ENCODE measurements at places on chromosomes 6 and 20.

DNA sequence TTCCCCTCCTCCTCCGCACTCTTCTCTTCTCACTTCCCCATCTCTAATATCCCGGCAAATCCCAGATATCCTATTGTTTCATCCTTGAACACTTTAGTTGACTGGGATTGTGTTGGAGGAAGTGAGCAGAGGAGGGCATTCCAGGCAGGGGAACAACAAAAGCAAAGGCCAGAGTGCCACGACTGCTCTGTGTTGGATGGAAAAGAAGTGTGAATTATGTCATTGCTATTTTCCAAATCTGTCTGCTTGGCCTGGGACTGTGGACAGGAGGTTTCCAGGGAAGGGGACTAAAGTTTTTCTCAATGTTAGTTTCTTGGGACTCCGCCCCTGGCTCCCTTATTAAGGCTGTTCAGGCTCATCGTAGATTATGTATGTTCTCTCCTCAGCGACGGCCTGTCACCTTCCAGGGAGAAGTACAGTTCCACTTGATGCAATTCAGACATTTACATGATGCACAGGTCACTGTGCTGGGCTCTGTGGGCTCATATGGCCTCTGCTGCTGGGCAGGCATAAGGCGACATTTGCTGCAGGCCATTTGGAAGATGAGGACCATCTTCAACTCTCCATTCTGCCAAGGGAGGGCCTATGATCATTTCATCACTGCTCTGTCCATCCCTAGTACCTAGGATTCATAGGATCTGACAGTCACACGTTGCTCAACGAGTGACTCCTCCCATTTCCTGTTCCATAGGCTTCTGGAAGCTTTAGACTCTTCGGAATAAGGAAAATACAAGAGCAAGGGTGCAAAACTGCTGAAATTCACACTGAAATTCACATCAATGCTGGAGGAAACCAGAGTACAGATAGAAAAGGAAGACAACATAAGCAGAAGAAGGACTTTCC, 99.1 kb upstream of the KCNK16 start:
- DNase-seq: no peak

- DNase-seq: no peak
Observed at GRCh38 chr6:1096967-1097765, 214.7 kb upstream of the FOXQ1 start.

DNA sequence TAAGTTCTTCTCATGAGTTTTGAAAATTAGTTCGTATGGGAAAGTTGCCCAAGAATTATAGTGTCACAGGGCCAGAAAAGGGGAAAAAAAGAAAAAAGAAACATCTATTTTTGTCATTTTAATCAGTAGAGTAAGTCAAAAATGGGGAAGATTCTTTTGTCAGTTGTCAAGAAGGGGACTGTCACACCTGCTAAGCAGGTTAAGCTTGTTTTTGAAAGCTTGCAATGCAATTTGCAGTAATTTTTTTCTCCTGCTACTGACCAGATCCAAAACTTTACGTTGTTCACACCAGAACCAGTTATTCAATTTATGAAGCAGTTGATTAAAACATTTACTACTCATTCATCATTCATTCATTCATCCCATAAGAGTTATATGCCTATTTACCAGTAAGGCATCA, 171.4 kb downstream of the SOX4 start:
- DNase-seq: no peak

- DNase-seq: no peak
Observed at GRCh38 chr20:60052322-60052721, 94.1 kb downstream of the CDH26 start.

DNA sequence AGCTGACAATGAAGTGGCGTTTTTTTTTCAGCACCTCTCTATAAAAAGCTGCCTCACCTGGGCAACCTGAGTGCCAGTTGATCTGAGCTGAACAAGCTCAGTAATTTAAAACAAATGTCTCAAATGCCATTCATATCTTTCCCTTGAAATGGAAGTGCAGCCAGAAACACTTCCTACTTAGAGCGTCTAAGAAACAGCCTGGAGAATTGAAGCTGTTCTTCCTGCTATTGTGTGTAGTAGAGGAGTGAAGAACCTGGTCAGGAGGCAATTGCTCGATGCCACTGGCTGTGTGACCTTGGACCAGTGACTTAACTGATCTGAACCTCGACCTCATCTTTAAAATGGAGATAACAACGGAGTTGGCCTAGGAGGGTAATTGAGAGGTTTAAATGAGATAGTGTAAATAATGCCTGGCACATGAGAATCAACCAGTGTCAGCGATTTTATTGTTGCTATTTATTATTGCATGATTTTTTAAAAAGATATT, 95.4 kb upstream of the FOXQ1 start:
- no peak for DNase-seq

GRCh38 chr6:22323848-22324247, 27.0 kb upstream of the PRL start:
- no peak for DNase-seq

GRCh38 chr20:43910564-43910963, 4.1 kb upstream of the TOX2 start:
- no peak for DNase-seq

- peak; percentile 33 for DNase-seq
Observed at GRCh38 chr6:33812669-33813068, 8.9 kb upstream of the MLN start.

GRCh38 chr20:10468340-10468845, 33.3 kb downstream of the SLX4IP start:
- no peak for DNase-seq

DNA sequence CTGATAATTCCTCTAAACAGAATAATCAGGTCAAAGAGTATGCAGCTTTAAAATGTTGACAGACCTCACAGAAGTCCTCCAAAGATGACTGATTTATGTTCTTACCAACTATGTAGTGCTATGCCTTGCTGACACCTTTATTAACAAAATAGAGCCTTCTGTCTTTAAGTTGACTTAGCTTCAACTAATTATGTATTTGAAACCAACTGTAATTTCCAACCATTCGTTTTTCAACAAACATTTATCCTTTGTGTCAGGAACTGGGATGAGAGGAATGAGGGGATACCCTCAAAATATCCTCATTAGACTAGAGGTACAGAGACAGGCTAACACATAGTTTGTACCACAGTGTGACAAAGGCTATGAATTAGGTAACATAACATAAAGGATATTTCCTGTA, 186.2 kb upstream of the ZNF217 start:
- DNase-seq: no peak

DNA sequence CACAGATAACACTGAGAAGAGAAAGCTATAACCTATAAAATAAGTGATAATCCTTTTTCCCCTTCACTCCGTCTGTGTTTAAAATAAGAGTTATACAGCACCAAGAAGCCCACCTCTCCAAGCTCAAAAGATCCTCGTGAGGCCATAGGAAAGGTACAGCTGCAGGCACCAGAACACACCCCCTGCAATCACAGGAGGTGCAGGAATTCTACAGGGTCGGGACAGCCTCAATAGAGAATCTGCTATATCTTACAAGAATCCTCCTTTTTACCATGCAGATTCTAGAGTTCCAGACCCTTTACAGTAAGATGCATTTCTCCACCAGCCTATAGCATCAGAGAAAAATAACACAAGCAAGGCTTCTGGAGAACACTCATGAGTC, 5.0 kb upstream of the ADGRF1 start:
- DNase-seq: no peak

GRCh38 chr6:136784910-136785746, 7.1 kb downstream of the MAP3K5 start:
- DNase-seq: no peak

DNA sequence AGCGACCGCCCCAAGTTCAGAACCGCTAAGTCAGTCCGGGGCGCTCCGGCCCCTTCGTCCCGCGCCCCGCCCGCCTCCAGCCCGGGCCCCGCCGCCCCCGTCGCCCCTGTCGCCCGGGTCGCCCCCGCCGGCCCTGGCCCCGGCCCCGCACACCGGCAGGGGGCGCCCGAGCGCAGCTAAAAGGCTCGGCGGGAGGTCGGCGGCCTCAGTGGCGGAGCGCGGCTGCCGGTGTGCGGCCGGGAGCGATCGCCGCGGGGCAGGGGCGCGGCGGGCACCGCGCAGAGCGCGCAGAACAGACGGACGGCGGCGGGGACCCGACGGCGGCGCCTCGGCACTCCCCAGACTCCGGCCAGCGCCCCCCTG, at the start of gene FNDC1:
Gene FNDC1, plus strand, starts transcription at position 208 of the 363 bp plus-strand sequence. CDS start 197 bp downstream, outside the sequence.
- no peak for DNase-seq

DNA sequence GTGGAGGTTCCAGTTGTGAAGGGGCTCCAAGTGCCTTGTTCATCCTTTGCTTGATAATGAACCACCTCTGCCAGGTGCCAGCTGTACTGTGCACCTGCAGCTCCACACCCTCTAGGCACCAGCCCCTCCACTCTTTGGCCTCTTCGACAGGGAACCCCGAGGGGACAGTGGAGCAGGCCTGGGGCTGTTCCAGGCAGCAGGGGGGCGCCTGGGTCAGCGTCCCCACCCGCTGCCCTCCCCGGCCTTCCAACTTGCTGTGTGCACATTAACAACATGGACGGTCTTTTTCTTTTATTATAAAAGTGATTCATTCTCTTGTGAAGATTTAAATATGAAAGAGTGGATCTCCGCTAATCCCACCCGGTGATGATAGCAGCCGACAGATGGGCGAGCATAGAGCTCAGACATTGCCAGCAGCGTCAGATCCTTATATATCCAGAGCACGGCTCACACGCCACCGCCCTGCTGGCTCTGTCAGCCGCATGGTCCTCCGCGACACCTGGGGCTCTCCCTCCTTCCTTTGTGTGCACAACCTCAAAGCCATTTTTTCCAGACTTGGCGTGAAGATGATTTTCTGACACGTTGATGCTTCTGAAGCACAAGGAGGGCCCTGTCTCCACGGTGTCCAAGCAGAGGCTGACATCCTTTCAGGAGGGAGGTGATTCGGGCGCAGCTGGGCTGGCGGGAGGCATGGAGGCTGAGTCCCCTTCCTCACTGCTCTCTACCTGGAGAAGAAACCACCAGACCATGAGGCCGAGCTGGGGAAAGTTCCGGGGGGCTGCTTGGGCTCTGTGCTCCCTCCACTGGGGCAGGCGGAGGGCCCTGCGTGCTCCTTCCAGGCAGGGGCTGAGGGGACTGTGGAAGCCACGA, 22.2 kb upstream of the MRGBP start:
- peak; percentile 45 for DNase-seq

GRCh38 chr6:138272533-138273315, 54.4 kb upstream of the PBOV1 start:
- no peak for DNase-seq

DNA sequence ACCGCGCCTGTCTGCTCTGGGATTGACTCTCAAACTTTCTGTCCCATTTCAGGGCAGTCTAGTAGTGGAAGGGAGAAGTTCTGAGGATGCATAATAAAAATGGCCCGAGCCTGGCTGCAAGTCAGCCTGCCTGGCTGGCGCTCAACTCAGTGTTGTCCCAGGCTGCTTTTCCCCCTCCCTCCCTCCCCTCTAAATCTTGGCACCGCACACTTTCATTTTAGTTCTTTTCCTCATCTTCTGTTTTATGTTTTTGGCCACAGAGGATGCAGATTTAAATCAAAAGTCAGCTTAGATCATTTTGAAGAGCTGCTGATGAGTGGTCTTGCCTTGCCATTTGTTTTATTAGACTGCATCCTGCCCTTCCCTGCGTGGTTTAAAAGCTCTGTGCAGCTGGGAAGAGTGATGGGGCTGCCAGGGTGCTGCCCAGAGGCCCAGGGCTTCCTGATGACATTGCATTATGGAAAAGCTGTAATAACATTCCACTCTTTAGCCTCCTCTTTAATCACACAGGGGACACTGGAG, 6.5 kb upstream of the UQCC2 start:
- DNase-seq: no peak

DNA sequence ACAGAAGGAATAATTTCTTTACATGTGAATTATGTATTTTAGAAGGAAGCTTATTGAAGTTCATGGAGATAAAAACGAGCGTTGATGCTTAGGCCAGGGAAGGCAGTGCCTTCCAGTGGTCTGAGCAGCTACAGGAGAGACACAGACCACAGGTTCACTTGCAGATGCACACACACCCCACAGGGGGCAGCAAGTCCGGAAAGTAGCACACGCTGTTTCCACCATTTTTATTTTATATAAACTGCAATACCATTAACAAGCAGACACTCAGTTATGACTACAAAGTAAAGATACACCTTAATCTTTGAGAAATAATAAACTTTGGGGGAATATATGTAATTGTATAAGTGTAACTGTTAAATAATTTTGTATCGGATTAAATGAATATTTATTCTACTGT, 13.5 kb upstream of the DACT2 start:
- no peak for DNase-seq

- DNase-seq: no peak
Observed at GRCh38 chr6:130696806-130697205, 130.4 kb upstream of the SMLR1 start.

- no peak for DNase-seq
Observed at GRCh38 chr20:62707921-62708521, 615 bp upstream of the NTSR1 start.

GRCh38 chr6:161101517-161101916, 109.9 kb downstream of the MAP3K4 start:
- DNase-seq: no peak

DNA sequence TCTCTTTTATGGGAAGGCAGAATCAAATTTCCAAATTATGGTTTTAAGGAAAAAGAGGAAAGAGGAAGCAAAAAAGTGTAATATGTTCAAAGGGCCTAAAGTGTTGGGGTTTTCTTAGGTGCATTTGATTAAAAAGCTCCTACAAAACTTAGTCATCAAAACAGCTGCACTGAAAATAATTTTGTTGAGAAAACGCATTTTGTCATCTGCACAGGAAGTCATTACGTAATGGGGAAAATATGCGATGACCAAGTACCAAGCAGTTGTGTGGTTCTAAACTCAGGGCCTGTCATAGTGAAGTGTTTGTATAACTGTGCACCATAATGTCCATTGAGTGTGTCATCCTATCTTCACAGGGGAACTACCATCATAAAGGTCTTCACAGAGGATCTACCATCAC, 15.6 kb downstream of the HAO1 start:
- no peak for DNase-seq

DNA sequence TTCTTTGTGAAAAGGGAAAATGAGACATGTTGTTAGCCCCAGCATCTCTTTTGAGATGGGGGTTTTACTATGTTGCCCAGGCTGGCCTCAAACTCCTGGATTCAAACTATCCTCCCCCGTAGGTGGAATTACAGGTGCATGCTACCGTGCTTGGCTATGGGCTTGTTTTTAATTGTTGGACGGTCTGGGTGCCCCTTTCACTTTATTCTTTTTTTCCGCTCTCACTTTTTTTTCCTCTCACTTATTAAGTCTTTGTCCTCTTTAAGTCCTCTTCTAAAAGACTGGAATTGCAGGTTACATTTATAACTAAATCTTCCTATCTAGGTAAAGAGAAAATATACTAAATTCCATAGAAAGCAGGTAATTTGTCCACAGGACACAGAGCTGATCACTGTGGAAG, 18.8 kb upstream of the PRDM13 start:
- no peak for DNase-seq

- no peak for DNase-seq
Observed at GRCh38 chr6:5152460-5152859, 67.3 kb downstream of the PPP1R3G start.
